ENCODE measurements at places on chromosomes 5 and 9. TPM values are rescaled to one million over a fixed set of nuclear protein-coding genes. Genes with fewer than 3 reads are reported as not detected.

ARSB gene
- total RNA-seq = 14.6 TPM

SNCAIP gene
- total RNA-seq = 6.8 TPM

TIMD4 gene
- total RNA-seq = 3.1 TPM

FOXB2 gene
- not detected for total RNA-seq

NFIB gene
- total RNA-seq = 95.0 TPM
